BJ (cell line): ENCODE measurements at places on chromosomes 6 and 20. TPM values are rescaled to one million over a fixed set of nuclear protein-coding genes. Genes with fewer than 3 reads are reported as not detected.

DNA sequence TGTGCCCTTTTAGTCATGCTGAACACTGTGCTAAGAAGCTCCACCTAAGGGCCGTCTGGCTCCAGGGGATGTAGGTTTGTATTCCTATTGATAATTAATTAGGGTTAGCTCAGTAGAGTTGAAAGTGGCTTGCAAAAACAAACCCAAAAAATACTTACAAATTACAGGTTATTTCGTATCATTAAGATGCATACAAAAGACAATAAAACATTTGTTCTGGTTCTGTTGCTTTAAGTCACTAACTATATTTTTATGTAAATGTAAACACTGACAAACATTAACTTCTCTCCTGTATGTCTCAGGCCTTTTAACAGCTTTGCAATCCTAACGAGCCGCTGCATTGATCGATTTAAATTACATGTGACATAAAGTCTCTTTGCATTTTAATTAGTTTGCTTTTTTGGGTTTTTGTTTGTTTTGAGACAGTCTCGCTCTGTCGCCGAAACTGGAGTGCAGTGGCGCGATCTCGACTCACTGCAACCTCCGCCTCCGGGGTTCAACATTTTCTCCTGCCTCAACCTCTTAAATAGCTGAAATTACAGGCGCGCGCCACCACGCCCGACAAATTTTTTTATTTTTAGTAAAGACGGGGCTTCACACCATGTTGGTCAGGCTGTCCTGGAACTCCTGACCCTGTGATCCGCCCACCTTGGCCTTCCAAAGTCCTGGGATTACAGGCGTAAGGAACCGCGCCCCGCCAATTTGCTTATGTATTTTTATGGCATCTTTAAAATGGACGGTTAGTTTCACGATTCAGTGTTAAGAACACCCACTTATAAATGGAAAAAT, 110.9 kb downstream of the HFE start:
- no peak for DNase-seq

- DNase-seq = no peak
Measured at GRCh38 chr6:11650025-11650696, 112.6 kb downstream of the TMEM170B start.

DNA sequence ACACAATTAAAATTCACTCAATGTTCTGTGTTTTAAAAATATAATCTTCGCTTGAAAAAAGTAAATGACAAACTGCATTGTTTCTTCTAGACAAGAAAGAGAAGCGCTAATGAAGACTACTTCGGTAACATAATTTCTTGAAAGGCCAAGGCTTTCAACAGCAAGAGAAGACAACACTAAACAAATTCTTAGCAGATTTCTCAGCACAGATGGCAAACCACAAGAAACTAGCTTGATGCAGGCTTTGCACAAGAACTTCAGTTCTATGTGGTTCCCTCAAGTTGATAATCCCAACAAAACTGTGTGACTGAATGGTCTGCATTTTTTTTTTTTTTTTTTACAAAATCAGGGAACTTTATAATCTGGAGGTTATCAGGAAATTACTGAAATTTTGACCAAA, 447.4 kb upstream of the NRSN1 start:
- DNase-seq = no peak

- DNase-seq = no peak
Measured at GRCh38 chr6:90126181-90126580, 170.5 kb downstream of the BACH2 start.

DNA sequence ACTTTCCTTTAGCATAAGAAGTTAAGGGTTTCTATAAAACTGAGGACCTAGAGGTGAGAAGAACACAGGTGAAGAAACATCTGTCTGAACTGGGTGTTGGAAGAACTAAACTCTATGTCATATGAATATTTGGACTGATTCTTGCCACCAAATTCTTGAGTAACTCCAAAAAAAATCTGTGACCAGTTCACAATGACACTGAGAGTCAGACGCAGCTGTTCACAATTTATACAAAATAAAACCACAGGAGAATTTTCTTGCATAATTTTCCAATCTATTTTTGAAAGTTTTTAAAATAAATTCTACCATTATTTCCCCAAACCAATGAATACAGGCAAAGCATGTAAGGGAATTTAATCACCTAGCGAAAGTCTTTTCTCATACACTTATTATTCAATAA, 148.1 kb upstream of the TCF21 start:
- DNase-seq = no peak

SPEF1 gene
- polyA plus RNA-seq = 0.07 and 0.17 TPM in 2 replicates

SLC35D3 gene
- not detected in 2 replicates for polyA plus RNA-seq

GRCh38 chr6:51024126-51024525, 205.5 kb downstream of the TFAP2B start:
- no peak for DNase-seq

DNA sequence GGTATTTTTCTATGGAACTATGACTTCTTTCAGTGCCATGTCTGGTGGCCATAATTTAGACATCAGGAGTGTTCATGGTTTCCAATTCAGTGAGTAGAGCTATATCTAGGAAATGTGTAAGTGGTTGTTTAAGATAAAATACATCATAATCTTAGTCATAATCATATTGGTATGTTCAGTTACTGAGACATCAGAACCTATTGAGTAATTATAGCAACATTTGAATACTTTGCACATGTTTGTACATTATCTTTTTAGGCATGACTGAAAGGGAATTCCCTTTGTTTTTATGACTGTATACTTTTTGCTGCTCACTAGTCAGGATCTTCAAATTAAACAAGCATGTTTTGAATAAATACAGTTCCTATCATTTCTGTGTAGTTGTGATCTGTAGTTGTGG, 64.0 kb downstream of the STXBP5 start:
- DNase-seq = no peak

GTF2H4 gene
- polyA plus RNA-seq = 24.9 and 28.2 TPM in 2 replicates

APCDD1L gene
- 1.7 and 2.5 TPM in 2 replicates for polyA plus RNA-seq

DNA sequence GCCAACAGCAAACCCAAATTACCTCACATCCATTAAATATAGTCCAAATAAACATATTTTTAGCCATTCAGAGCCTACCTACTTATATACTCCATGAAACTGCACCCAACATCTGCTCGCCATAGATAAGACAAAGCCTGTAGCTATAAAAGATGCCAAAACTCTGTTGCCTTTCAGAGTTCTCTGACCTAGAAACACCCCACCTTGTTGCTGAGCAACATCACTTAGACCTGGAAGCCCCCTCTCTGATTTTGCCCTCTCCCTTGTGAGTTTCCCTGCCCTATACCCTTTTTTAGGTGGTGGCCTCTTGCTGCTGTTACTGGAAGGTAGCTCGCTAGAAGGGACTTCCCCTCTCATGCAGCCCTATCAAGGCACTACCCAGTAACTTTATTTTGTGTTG, 27.7 kb upstream of the FBXL4 start:
- DNase-seq = no peak

DNA sequence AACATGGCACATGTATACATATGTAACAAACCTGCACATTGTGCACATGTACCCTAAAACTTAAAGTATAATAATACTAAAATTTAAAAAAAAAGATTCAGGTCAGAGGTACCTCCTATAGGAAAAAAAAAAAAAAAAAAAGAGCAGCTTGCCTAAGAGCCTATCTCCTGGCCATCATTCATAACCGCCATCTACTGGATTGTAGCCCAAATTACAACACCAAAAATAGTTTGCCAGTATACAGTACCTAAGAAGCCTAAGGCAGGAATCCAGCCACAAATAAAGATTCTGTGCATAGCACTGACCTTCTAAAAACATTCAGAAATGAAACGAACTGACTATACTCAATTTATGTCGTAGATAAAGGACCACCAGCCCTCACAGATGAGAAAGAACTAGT, 438.4 kb upstream of the ADGRB3 start:
- no peak for DNase-seq

APOBEC2 gene
- polyA plus RNA-seq = not detected in 2 replicates

- DNase-seq = no peak
Measured at GRCh38 chr6:35311390-35312075, 13.9 kb downstream of the DEF6 start.

GRCh38 chr6:21935561-21936028, 342.0 kb downstream of the SOX4 start:
- DNase-seq = no peak

- no peak for DNase-seq
Measured at GRCh38 chr6:15433511-15433861, 187.6 kb downstream of the JARID2 start.

IPCEF1 gene
- 0.02 and 0.10 TPM in 2 replicates for polyA plus RNA-seq

DNA sequence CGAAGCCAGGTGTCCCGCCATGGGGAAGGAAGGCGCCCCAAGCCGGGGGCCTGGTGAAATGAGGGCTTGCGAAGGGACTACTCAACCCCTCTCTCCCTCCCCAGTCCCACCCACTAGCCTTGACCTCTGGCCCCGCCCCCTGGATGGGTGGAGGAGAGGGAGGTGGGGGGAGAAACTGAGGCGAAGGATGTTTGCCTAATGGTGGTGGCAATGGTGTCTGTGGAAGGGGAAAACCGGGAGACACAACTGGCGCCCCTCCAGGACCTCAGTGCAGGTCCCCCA, at the start of gene POU5F1:
Gene POU5F1 (minus strand): TSS at position 83 of the 282 bp plus-strand sequence. CDS start 62 bp downstream, at position 21.
- no peak for DNase-seq
